ENCODE measurements at places on chromosomes 12 and 14.

DNA sequence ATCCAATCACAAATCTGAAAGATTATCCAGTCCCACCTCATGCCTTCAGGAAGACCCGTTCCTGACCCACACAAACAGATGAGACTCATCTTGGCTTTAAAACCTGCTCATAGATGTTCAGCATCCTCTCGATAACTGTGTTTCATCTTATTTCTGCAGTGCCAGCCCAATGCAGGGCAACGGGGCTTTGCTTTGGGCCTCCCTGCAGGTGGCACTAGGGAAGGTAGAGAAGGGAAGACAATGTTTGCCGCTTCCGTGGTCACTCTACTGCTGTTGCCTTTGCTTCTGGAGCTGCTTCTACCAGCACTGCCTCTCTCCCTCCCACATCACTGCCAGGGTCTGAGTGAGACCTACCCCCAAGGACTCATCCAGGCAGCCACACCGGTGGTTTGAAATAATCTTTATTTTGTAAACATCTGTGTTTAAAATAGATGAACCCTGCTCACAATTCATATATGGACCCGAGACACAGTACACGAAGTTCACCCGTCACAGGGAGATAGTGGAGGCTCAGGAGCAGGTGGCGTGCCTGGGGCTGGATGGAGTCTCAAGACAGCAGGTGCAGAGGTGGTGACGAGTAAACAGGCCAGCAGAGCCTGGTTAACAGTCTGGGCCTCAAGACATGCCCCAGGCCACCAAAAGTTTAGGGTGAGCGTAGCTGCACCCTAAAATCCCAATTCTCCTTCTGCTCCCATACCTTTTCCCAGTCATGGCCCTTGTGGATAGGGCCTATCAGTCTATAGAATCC lies 3.1 kb upstream of the GPX2 start:
- DNase-seq, result no peak

DNA sequence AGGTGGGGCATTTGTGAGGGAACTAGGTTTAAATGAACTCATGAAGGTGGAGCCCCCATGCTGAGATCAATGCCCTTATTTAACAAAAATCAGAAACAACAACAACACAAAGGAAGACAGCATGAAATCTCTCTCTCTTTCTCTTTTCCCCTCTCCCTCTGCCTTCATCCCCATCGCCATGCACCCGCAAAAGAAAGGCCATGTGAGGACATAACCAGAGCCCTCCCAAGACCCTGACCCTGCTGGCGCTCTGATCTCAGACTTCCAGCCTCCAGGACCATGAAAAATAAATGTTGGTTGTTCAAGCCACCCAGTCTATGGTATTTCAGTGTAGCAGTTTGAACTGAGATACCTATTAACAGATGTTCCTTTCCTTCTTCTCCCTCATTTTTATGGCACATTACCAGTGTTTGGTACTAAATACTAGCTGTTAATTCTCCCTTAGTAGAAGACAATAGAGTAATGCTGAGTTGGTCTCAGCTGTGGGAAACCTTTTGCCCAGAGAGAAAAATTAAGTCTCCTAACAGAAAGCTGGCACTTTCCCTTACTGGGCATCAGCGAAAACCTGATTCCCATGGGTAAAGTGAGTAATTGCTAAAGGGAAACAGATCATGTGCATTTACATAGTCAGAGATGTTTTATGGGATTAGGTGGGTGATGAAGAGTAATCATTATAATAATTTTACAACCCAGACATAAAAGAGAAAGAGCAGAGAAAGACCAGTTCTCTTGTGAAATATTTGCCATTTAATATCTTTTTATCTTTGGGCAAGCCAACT lies 264.0 kb upstream of the PLEKHG7 start:
- no peak for DNase-seq

- no peak for DNase-seq
Measured at GRCh38 chr12:116885491-116885890, 4.2 kb upstream of the HRK start.

DNA sequence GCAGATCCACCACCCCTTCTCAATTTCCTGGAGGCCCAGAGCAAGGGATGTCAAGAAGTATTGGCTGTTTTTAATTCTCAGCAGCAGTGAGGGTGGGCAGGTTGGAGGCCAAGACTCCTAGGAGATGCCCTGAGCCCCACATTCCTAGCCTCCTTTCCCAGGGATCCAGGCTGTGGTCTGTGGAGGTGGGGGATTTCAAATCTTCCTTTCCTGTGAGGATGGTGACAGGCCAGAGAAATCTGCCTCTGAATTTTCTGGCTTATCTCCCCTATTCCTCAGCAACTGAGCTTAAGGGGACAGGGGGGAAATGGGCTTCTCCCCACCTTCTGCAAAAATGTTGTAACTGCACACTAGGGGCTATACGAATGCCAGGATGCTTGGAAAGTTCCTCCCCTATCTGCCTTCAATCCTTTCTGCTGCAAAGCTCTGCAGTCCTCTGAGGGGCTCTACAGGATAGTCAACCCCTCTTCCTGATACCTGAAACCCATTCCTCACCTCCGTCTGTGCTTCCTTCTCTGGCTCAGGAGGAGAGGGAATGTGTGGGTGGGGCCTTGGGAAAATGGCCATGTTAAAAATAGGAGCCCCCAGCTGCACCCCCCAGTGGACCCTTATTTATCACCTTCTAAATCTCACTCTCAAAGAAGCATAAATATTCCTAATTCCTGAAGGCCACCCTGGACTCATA lies 6.6 kb downstream of the GPR84 start:
- DNase-seq, result no peak

DNA sequence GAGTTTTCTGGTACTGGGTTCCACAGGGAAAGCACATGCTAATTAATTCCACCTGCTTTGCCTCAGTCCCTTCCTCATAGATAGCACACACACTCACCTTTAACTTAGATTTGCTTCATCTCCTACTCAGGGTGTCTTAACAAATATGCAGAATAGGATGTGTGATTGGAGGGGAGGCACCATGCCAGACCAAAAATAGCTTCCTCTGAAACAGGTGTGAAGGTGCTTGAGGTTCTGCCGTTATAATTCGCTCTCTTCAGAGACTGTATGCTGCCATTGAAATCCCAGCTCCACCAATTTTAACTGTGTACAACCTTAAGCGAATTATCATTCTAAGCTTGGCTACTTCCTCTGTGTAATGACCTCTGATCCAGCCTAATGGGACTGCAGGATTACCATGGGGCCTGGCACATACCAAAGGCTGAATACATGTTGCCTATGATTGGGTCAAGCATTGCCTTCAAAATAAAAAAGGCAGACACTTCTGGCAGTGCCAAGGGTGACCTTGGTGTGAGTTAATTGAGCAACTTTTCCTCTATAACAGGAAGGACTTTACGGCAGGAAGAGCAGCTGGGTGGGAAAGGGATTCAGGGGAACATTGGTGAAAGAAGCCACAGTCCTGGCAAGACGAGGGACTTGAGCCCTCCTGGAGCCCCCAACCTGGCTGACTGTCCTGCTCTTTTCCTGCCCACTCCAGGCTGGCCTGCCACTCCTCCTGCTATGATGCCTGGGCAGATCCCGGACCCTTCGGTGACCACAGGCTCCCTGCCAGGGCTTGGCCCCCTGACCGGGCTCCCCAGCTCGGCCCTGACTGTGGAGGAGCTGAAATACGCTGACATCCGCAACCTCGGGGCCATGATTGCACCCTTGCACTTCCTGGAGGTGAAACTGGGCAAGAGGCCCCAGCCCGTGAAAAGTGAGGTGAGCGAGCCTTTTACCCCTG lies 9.7 kb downstream of the JDP2 start:
- no peak for DNase-seq

- DNase-seq, result no peak
Measured at GRCh38 chr14:45194964-45195363, 58.0 kb downstream of the MIS18BP1 start.

- DNase-seq, result no peak
Measured at GRCh38 chr12:14403711-14404196, 38.3 kb downstream of the ATF7IP start.

- DNase-seq, result peak; percentile 42
Measured at GRCh38 chr12:4855121-4855924, 54.4 kb upstream of the KCNA1 start.
